NCI-H187 treated with DMSO at 0.1 percent for 48 hours (cell line): ENCODE measurements at places on chromosomes 16 and 17.

DNA sequence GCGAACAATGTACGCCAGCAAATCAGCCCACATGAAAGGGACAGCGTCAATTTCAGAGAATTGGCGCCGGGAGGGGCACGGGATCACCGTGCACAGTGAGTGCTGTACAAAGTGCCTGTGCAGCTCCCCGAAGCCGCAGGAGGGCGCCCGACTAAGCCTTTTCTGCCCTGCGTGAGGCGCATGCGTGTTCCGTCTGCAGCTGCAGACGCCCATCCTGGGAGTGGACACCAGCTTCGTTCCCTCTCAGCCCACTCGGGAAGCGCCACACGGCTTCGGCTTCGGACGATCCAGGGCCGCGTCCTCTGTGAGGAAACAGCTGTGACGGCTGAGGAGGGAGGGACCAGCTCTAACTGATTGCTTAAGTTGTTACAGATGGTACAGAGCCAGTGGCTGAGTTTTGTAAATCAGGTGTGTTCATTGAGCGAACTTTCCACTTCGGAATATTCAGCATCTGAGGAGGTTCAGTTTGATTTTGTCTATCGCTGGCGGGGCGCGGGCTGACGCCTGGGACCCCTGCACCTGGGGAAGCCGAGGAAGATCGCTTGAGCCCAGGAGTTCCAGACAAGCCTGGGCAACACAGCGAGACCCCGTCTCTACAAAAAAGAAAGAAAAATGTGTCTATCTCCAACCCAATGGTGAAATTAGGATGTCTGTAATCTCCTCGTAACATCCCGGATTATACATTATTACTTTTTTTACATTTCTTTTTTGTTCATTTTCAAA is 15.4 kb upstream of the ZNF287 start:
- no peak for DNase-seq

- DNase-seq: no peak
Measured at GRCh38 chr16:2799859-2800226, 1.6 kb downstream of the PRSS41 start.

DNA sequence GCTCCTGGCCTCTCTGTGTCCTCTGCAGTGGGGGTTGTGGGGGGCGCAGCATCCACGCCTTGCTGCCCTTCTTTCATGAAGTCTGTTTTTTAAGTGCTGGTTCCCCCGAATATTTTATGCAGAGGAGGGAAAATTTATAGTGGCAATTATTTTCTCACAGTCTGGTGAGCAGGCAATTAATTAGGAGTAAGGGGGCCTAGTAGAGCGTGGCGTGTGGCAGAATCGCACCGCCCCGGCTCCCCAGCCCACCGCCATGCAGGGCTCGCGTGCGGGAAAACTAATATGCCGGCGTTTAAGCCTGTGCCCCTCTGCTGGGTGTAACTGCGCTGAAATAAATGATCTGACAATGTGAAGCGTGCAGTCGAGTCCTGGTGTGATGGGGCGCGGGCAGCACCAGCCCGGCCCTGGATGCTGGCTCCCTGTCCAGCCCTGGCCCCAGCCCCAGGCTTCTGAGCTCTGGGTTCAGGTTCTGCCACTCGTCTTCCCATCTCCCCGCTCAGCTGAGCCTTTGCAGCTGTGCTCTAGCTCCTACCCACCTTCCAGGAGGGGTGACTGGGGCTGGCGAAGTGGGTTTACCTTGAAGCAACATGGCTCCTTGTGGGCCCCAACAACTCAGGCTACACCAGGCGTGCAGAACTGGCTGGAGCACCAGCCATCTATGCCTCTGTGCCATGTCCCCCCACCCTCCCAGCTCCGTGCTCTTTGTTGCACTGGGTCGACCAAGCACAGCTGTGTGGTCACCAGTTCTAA is 13.8 kb downstream of the ENGASE start:
- no peak for DNase-seq

DNA sequence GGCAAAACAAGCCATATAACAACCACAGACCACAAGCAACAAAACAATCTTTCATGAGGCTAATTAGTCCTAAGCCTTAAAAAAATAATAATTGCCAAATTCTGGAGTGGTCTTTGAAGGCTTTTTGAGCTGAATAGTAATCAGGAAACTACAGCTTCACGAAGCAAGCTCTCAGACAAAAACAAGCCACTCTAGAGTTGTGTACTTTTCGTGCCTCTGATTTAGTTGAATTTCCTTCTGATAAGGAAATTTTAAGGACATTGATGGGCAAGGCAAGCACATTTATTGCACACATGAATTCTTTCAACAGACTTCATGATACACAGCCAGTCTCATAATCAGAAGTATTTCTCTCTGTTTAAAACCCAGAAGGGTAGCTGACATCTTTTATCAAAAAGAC is 130.8 kb upstream of the IRX3 start:
- DNase-seq: no peak

DNA sequence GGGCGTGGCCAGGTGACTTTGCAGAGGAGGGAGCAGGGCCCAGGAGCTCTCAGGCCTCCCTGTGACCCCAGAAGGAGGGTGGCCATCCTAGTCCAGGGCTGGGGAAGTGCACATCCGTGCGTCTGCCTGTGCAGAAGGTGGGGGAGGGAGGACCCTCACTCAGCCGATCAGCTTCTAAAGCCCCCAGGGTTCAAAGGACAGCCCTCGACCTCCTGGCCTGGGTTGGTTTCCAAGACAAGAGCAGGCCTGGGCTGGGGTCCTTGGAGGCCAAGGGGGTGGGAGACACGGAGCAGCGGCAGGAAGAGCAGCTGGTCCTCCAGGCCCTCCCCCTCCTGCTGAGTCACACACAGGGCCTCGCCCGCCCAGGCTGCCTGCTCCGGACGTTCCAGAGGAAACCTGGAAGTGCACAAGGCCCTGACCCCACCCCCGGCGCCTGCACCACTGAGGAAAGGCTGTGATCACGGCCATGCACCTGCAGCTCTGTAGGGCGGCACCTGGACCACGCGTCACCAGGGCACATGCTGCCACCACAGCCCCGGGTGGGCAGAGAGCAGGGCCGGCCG is 67.1 kb upstream of the ZNF469 start:
- no peak for DNase-seq

GRCh38 chr16:31874366-31875111 is 932 bp downstream of the ZNF267 start:
- DNase-seq: no peak

DNA sequence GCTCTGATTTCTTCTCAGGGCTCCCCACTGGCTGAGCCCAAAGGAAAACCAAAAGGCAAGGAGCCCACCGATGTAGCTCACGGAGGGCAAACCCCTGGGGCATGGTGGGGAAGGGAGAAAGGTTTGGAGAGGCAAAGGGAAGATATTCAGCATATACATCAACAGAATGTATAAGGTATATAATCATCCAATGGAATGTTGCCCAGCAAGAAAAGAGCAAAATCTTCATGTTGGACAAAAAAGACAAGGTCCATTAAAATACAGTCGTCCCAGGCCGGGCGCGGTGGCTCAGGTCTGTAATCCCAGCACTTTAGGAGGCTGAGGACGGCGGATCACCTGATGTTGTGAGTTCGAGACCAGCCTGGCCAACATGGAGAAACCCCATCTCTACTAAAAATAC is 1.6 kb downstream of the CPPED1 start:
- no peak for DNase-seq

GRCh38 chr17:489758-490329 is 137.2 kb upstream of the RPH3AL start:
- DNase-seq: no peak

DNA sequence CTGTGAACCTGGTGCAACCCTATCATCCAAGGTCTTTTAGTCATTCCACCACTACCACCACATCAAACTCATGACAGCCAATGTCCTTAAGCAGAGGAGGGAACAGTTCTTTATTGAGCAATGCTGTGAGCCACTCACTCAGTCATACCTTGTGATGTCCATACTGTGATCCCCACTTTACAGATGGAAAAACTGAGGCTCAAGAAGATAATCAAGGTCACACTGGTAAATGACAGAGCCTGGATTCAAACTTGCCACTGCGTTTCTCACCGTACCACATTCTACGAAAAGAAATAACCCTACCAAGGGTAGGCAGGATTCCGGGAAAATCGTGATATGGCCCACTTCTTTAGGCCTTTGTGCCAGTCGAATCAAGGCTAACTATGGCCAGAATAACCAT is 172.6 kb downstream of the CCT6B start:
- DNase-seq: no peak

- no peak for DNase-seq
Measured at GRCh38 chr16:22934786-22935185, 120.8 kb downstream of the HS3ST2 start.

GRCh38 chr16:4578961-4579530 is 22.9 kb downstream of the C16orf96 start:
- peak; percentile 49 for DNase-seq

- no peak for DNase-seq
Measured at GRCh38 chr17:36911001-36911400, 26.3 kb upstream of the LHX1 start.

GRCh38 chr17:61132524-61132923 is 267.1 kb upstream of the TBX2 start:
- DNase-seq: no peak

- no peak for DNase-seq
Measured at GRCh38 chr17:19551165-19551564, 17.5 kb downstream of the SLC47A1 start.

GRCh38 chr16:12723681-12724080 is 80.0 kb downstream of the CPPED1 start:
- DNase-seq: no peak

DNA sequence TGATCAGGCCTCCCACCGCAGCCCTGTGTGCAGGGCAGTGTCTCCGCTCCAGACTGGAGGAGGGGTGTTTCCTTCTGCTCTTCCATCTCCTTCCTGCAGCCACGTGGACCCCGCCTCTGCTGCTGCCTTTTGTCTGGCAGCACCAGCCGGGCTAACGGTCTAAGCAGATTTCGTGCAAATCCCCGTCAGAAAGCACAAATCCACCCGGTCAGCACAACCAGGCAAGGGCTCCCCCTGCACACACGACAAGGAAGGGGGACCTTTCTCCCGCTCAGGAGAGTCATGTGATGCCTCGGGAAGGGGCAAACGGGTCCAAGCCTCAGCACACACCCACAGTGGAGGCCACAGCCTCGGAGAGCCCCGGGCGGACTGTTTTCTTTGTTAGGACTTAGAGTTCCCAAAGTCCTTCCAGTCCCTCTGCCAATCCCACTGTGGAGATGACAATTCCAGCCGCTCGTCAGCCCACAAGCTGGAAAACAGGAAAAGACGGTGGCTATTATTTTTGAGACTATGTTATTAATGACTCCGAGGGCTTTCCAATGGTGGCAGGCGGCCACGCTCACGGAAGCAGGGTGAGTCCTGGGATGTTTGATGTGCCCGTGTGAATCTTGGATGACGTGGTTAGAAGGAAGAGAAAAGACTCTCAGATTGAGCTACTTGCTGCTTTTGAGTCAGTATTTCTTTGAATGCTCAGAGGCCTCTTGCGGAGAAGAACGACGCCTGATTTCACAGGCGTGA is 22.5 kb upstream of the MEAK7 start:
- DNase-seq: no peak

GRCh38 chr16:1290860-1291575 is 18.4 kb upstream of the UBE2I start:
- peak; percentile 73 for DNase-seq

GRCh38 chr16:55839115-55839514 is 6.2 kb upstream of the CES1 start:
- no peak for DNase-seq

DNA sequence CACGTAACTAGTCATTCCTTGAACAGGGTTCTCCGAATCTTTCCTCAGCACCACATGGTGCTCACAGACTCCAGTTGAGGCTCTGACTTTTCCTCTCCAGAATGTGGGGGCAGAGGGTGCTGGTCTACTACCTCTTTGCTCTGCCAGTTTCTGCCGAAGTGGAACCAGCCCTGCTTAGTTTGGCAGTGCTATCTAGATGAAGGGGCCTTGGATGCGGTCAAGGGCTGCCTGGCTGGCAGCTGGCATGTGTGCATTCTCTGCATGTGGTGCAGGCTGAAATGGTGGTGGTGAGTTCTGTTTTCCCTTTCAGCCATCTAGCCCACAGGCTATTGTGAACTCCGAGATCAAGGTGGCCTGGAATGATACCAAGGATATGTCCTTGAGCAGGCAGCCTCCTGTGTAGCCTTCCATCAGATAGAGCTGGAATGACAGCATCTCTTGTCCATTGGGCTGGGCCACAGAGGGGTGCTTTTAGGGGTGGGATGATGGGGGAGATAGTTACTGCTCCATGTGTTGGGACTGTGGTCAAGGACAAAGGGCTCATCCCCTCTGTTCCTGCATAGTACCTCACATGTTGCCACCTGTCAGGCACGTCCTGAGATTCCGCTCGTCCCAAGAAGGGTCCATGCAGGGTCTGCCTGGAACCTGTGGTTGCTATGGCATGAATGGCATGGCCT is 2.0 kb downstream of the DYNLL2 start:
- DNase-seq: no peak

- DNase-seq: no peak
Measured at GRCh38 chr17:20948984-20949777, 93.6 kb downstream of the USP22 start.

- DNase-seq: no peak
Measured at GRCh38 chr16:75248536-75249380, 2.7 kb downstream of the BCAR1 start.

DNA sequence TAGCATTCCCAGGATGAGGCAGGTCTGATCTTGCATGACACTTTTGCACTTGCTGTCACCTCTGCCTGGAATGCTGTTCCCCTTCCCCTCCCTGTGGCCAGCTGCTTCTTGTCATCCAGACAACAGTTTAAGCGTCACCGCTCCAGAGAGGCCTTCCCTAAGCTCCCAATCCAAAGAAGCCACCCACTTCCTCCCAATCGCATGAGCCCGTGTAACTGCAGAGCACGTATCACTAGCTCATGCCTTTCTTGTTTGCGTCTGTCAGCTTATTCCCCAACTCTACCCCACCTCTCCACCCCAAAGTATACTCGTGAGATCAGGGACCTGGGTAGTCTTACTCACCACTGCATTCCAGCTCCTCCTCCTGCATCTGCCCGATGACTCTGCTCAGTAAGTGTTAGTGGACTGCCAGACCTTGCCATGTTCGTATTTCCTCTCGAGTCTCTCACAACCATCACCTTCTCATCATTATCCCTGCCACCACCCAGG is 92.8 kb downstream of the GAS7 start:
- no peak for DNase-seq

DNA sequence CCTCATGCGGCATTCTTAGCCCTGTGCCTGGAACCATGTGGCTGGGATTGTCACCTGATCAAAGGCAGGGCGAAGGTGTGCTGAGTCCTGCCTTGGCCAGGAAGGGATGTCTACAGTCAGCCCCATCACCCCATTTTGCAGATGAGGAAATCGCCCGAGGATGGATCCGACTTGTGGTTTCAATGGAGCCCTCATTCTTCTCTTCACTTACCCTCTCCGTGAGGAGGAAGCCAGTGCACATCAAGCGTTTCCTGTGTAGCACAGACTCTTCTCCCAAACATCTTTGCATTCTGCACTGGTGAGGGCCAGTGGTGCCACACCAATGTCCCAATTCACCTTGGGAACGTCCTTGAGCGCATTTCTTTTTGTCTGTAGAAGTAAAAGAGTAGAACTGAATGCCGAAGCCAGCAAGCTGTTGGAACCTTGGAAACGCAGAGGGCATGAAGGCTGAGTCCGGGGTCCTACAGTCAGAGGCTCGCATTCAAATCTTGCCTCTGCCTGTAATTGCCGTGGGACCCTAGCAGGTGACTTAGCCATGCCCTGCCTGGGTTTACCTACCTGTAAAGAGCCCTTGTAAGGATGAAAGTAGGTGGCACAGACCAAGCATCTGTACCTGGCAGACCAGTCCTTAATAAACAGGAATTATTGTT is 85.4 kb downstream of the IRF8 start:
- DNase-seq: no peak
